ENCODE measurements at places on chromosomes 2 and 18.

DNA sequence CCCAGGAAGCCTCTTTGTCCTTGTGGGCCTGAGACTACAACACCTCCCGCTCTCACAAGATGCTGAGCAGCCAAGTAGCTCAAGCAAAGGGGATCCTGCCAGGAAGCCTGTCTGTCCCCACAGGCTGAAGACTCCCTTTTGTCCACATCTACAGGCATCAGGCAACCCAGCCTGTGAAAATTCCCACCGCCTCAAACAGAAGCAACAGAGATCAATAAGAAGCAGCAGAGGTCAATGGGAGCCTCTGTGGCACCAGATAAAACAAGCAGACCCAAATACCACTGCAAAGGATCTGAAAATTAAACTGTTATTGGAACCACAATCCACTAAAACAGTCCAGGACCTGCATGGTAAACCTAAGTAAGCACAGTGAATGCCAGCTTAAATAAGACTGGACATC lies 48.5 kb downstream of the ASXL2 start:
- no peak for DNase-seq

- no peak for DNase-seq
Measured at GRCh38 chr18:12315490-12315889, 7.4 kb downstream of the TUBB6 start.

DNA sequence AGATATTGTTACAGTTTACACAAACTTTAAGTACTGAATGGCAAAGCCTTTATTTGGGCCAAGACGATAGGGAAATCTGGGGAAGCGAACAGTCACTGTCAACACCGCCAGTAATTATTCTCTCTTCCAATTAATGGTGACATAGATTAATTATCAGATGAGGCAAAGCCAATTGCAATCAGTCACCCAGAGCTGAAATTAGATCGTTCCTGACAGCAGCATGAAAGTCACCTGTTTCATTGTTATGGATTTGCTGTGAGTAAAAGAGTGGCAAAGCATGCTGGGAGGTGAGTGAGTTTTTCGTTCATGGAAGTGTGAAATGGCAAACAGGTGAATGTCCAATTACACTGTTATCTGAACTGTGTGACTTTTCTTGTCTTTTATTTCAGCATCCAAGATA lies 164.8 kb upstream of the KLHL14 start:
- DNase-seq, result no peak

- no peak for DNase-seq
Measured at GRCh38 chr2:218558986-218559385, 9.2 kb downstream of the USP37 start.

GRCh38 chr2:47269316-47270232 lies 114.5 kb upstream of the STPG4 start:
- peak; percentile 99 for DNase-seq

DNA sequence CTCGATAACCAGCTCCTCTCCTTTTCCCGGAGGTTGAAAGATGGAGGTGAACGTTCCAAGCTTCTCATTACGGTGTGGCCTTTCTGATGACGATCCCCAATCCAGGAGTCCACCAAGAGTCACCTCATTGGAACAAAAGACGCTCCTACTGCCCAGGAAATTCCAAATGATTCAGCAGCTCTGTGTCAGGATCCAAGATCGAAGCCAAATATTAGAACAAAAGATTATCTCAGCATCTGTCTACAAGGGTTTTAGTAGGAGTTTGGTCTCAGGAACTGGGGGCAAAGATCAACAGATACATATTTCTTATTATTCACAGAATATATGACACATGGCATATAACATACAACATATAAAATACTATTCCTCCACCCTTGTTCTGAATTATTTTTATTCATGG lies 161.1 kb upstream of the RAB12 start:
- no peak for DNase-seq

GRCh38 chr2:8935982-8936381 lies 67.5 kb downstream of the MBOAT2 start:
- DNase-seq, result no peak

DNA sequence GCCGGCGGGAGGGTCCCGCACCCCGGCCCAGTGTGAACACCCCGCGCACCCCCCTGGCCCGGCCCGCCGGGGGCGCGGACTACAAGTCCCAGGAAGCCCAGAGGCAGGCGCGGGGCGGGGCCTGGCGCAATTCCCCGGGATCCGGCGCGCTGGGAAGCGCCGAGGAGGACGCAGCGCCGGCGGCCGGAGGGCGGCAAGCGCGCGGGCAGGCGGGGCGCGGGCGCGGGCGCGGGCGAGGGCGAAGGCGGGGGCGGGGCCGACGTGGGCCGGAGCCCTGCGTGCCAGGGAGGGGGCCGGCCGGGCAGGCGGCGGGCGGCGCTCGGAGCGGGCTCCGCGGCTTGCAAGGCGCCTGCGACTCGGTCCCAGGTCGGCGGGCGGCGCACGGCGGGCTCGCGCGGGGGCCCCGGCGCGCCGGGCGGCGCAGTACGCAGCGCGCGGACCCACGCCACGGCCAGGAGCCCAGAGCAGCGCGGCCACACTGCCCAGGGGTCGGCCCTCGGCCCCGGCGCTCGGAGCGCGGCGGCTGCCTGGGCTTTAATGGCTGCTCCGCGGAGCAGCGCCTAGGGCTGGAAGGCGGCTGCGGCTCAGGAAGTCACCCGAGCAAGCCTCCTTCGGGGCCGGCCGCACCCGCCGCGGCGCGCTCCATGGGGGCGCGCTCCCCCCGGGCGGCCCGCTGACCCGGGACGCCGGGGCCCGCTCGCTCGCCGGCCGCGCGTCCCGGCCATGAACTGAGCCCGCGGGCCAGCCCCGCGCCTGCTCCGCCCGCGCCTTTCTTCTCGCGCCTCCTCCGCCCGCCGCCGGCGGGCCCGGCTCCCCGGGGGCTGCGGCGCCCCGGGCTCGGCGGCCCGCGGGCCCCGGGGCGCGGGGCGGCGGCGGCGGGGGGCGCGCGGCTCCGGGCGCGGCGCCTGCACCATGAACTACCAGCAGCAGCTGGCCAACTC lies at the start of gene AGAP1:
Gene AGAP1, plus strand, starts transcription at position 269 of the 941 bp plus-strand sequence.
- DNase-seq, result peak; percentile 90

- peak; percentile 95 for DNase-seq
Measured at GRCh38 chr2:82837588-82838304, 1621.3 kb downstream of the SUCLG1 start.

DNA sequence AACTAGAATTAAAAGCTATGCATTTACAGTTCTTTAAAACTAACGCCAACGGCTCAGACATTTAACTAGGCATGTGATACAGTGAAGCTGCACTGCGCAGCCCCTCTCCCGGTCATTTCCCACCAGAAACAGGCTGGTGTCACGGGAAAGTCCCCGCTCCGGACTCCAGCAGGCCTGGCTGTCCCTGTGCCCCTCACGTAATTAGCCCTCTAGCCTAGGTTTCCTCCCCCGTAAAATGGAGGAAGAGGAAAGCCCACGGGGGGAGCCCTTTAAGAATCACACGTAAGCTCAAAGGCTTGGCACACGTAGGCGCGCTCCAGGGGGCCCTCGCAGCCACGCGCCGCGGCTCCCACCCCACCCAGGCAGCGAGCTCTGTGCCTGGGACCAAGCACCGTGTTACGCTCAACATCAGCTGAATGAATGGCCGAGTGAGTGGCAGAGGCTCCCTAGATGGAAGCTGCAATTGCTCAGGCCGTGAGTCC lies 48.0 kb downstream of the KCNIP3 start:
- no peak for DNase-seq
